ENCODE measurements at places on chromosomes 7 and 10.

GRCh38 chr7:152054367-152055230 is 29.1 kb downstream of the GALNT11 start:
- DNase-seq: no peak

GRCh38 chr7:44411306-44411705 is 79.2 kb downstream of the NUDCD3 start:
- DNase-seq: no peak

- no peak for DNase-seq
Observed at GRCh38 chr7:130292682-130293257, at the start of gene CPA4. TSS of gene CPA4 (plus strand) at chr7:130293161. CDS start at chr7:130293181, 20 bp downstream.

DNA sequence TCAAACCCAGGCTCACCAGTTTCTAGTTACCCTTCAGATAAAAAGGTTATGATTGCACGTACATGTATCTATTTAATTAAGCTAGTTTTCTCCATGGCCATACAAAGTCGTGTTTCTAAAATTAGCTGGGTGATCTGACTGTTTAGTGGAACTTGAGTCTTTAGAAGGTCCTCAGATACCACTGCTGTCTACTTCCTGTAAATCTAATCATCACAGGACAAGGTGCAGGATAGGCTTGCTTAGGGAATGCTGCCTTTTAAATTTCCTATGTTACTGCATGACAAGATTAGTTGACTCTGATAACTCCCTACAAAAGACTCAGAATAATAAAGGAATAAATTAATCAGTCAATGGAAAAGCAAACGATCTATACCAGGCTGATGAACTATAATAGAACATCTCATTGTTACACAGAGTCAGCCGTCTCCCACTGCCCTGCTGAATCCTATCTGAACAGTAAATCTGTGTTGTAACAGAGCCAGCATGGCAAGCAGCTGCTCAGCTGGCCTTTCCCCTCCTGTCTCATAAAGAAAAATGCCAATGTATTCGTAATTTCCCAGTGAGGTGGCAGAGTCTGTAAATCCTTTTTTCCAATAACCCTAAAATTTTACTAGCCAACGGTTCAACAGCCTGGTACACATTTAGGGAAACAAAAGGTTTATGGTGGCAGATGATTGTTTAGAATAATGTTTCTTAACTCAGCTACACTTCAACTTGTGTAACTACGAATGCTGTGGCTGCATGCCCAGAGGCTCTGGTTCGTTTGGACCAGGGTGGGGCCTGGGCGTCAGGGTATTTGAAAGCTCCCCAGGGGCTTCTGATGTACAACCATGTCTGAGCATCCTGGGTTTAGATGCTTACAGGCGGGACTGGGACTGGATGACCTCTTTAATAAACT is 318.0 kb downstream of the PAXIP1 start:
- no peak for DNase-seq

GRCh38 chr7:118149394-118149793 is 34.6 kb upstream of the LSM8 start:
- no peak for DNase-seq

- no peak for DNase-seq
Observed at GRCh38 chr7:81180573-81180972, 261.7 kb upstream of the SEMA3C start.

GRCh38 chr10:38050212-38050611 is 39.7 kb downstream of the ZNF33A start:
- no peak for DNase-seq

DNA sequence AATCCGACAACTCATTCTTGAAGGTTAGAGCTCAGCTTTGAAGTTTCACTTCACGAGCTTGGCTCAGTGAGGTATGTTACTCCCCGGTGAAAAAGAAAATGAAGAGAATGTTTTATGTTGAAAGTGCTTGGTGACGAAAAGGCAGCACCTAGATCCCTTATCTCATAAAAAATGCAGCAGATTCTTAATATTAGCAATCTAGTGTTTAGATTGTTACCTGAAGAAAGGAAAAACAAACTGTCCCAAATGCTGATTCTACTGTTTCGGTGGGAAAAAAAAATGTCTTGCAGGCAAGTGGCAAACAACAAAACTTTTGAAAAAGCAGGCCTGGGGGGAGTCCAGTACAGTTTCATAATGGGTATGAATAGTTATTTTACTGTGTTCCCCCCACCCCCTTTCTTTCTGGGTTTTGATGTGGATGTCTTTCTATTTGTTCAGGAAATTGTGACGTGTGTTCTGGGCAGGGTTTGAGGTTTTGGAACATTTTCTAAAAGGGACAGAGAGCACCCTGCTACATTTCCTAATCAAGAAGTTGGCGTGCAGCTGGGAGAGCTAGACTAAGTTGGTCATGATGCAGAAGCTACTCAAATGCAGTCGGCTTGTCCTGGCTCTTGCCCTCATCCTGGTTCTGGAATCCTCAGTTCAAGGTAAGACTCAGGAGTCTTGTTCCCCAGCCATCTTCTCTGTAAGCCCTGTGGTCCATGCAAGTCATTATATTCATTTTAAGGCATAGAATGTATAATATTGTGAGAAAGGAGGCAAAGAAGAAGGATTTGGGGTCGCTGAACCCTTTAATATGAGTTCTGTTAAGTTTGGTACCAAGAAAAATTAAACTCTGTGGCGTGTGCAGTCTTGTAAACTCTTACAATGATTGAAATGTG is at the start of gene SRGN:
SRGN (plus strand) TSS at position 514 of the 881 bp plus-strand sequence; CDS start at position 569, 55 bp downstream.
- DNase-seq: peak; percentile 95

- peak; percentile 33 for DNase-seq
Observed at GRCh38 chr10:87505366-87506111, 846 bp downstream of the MINPP1 start.

DNA sequence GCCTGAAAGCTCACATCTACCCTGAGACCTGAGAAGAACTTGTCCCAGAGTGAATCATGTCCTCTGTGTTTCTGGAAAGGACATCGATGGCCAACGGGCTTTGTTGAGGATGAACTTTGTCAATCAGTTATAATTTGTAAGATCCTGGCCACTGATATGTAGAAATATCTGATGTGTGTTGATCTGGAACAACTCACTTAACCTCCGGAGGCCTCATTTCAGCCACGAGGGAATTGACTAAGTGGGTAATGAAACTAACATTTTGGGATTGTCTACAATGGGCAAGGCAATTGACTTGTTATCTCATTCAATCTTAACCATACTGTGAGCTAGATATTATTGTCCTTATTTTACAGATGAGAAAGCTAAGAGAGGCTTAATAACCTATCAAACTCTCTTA is 468.1 kb upstream of the NRP1 start:
- no peak for DNase-seq

DNA sequence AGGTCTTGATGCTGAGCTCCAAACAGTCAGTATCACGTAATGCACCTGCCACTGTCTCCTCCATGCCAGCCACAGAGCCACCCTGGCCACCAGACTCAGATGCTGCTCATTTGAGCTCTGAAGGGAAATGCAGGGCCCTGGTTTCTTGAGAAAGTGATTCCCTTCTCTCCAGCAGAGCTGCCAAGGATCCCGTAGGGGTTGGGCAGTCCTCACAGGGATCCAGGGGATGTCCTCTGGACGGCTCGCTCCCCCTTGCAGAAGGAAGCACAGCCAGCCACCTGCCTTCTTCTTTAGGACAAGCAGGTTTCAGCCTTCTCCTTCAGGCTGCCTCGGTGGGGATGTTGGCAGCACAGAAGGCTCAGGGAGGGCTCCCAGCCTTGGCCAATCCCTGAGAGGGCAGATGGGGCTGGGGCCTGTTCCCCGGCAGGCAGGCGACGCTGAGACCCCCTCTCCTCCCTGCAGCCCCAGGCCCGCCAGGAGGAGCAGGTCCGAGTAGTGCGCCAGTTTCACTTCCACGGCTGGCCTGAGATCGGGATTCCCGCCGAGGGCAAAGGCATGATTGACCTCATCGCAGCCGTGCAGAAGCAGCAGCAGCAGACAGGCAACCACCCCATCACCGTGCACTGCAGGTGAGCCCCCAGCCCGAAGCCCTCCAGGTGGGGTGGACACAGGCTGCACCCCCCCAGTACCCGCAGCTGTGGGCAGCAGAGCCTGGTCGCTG is 48.9 kb downstream of the MKI67 start:
- DNase-seq: no peak

DNA sequence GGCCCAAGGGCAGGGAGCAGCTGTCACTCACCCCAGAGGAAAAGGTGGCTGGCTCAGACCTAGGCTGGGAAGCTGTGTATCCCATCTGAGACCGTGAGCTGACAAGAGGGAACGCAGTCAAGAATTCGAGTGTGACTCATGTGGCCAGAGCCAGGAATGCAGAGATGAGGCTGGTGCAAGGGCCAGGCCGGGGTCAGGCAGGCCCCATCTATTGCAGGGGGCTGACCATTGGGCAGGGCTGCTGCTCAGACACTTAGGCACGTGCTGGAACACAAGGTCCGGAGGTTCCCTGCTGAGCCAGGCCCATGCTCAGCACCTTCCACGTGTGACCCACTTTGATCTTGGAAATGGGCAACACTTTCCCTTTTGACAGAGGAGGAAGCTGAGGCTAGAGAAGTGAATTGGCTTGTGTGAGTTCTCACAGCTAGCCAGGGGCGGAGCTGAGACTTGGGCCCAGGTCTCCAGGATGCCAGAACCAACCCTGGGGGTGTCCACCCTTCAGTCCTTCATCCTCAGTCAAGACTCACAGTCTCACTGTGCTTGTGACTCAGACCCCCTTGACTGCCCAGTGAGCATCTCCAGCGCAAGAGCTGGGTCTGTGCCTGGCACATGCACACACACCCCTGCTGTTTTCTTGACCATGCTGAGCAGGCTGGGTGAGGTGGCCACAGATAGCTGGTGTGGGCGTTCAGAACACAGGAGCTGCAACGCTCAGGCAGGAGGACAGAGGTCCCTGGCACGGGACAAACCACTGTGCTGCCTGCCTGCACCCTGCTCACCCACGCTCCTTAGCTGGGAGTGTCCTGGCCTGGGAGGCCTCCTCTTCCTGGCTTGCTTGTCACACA is 47.6 kb upstream of the PPIF start:
- DNase-seq: no peak

GRCh38 chr7:104652434-104652833 is 324.0 kb downstream of the LHFPL3 start:
- DNase-seq: no peak

DNA sequence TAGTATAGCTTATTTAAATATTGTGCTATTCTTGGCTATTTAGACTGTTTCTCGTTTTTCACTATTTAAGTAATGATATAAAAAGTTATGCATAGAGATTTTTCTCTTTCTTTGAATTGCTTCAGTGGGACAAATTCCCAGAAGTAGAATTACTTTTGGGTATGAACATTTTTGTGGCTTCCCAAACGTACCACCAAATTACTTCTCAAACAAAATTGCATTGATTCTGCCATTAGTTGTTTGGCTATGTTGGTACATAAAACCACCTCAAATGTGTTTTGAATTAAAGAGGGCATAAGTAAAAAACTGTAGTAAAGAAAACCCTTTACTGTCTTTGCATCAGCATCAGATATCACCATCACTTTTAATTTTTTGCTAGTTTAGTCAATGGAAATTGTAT is 31.0 kb downstream of the AKR1B1 start:
- no peak for DNase-seq

- no peak for DNase-seq
Observed at GRCh38 chr7:23787272-23787671, 77.3 kb downstream of the STK31 start.

DNA sequence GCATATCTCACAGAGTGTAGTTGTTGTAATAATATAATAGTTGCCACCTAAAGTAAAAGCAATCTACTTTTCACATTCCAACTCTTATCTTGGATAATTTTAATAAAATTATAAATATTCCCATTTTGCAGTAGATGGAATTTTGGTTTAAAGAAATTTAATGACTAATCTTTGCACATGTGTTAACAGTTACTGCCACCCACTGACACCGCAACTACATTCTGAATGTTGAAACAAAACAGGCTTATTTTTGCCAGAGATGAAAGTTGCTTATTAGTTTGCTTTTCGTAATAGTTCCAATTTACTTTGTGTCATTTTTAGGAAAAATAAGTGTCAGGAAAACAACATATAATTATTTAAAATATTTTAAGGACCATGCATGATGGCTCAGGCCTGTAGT is 557.5 kb upstream of the PCDH15 start:
- DNase-seq: no peak

GRCh38 chr7:129069021-129069420 is 14.1 kb upstream of the TNPO3 start:
- DNase-seq: no peak

GRCh38 chr10:122500726-122501125 is 39.4 kb downstream of the HTRA1 start:
- no peak for DNase-seq

GRCh38 chr10:60281331-60281730 is 108.3 kb downstream of the ANK3 start:
- DNase-seq: no peak
